ENCODE measurements at places on chromosomes 2 and 18.

GRCh38 chr2:143608063-143608423, 478.8 kb downstream of the ARHGAP15 start:
- no peak for DNase-seq

DNA sequence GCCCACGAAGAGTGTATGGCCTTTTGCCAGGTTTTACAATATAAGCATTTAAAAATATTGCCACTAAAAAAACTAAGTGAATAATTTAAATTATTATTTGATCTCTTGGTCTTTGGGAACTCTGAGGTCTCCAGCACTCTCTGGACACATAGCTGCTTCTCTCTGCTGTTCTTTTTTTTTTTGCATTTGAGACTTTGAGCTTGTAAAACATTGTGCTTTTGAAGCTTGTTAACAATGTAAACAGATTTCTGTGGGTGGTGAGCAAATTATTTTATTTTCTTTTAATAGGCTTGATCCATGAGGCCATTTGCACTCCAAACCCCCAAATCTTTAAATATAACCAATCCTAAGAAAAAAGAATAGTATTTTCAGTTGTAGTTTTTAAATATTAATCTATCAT, 42.0 kb downstream of the DCAF17 start:
- no peak for DNase-seq

- no peak for DNase-seq
Measured at GRCh38 chr2:119841550-119841949, 81.8 kb downstream of the PTPN4 start.

- DNase-seq = no peak
Measured at GRCh38 chr2:191863988-191864387, 17.1 kb upstream of the CAVIN2 start.

GRCh38 chr2:63751901-63752300, 89.8 kb upstream of the UGP2 start:
- DNase-seq = no peak

GRCh38 chr2:119431976-119432850, 559 bp downstream of the TMEM37 start:
- DNase-seq = peak; percentile 72

- no peak for DNase-seq
Measured at GRCh38 chr2:55555977-55556376, 36.5 kb downstream of the CFAP36 start.

GRCh38 chr18:6057604-6058003, 162.3 kb upstream of the TMEM200C start:
- no peak for DNase-seq

DNA sequence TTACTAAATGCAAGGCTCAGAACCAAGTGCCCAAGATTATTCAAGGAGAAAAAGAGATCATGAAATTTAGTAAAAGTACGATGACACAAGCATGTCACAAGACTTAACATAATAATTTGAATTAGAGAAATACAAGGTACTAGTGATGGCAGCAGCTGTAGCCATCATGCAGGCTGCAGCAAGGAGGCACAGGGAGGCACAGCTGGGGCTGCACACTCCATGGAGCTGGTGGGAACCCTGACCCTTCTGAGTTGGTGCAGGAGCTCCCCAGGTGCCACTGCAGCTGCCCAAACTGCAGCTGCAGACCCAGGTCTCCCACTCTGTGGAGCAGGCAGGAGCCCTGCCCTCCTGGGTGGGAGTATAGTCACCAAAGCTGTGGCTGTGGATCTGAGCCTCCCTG, 46.0 kb downstream of the COL3A1 start:
- DNase-seq = no peak

DNA sequence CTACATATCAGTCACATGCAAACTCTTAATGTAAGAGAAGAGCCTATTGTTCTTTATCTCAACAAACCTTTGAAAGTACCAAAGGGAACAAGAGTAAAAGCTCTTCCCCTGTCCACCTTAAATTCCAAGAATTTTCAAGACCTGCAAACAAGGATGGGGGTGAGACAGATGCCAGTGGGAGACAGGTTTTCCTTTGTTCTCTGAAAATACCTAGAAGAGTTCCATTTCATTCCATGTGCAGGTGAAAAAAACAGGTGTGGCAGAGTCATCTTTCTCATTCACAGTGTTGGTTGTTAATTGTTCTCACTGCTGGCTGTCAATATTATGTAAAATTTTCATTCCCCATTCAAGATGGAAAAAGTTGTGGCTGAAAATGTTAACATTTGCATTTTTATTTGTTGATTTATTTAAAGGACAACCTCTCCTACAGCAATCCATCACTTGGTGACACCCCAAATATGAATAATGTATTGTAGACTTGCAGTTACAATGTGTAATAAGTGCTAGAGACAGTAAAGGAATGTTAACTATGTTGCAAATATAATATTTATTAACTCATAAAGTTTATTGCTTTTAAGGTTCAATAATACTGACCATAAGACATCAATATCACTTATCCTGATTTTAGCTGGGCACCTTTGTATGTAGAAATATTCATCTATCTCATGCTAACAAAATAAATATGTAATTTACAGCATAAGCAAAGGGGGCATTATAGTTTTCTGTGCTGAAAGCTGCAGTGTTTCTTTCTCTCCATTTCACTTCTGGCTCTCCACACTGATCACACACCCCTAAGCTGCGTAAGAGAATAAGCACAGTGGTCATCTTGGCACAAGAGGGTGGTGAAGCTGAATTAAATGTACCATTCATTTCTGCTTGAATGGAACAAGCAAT, 347.0 kb downstream of the KIAA1328 start:
- DNase-seq = no peak

- no peak for DNase-seq
Measured at GRCh38 chr2:44273596-44273995, 1.7 kb upstream of the SLC3A1 start.

- DNase-seq = no peak
Measured at GRCh38 chr18:59096098-59096789, 43.4 kb upstream of the SEC11C start.

DNA sequence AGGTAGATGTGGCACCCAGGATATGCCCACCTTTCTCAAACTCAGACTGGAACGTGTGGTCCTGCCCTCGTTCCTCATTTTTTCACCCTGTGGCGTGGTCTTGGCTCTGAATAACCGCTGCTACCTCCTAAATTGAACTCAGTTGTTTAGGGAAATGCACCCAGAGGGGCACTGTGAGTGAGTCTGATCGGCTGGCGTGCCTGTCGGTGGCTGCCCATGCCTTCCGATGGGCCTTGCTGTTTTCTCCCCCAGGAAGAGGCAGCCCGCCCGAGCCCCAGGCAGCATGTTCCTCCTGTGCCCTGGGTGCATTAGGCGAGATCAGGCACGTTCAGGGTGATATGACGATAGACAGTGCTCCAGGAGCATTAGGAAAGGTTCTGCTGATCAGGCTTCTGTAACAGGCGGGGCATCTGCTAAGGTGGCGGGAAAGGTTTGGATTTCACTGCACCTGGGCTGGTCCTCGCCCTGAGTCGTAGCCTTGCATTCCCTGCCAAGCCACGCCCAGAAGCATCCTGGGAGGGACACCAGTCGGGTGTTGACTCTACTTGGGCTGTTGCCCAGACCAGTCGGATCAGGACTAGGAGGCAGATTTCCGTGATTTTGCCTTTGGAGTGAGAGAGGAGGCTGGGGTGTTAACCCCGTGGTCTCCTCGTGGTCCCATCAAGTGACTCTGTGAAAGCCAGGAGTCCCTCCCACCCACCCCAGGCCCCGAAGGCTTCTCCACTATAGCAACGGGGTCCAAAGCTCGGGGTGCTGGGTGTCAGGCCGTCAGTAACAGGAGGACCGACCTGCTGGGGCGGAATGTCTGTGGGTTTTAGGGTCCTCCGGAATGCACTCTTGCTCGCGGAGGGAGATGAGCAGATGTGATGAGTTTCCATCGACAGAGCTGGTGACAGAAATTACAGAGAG, 75.1 kb downstream of the SH3BP4 start:
- DNase-seq = no peak

- peak; percentile 40 for DNase-seq
Measured at GRCh38 chr18:51278045-51278649, 80.7 kb upstream of the MEX3C start.

DNA sequence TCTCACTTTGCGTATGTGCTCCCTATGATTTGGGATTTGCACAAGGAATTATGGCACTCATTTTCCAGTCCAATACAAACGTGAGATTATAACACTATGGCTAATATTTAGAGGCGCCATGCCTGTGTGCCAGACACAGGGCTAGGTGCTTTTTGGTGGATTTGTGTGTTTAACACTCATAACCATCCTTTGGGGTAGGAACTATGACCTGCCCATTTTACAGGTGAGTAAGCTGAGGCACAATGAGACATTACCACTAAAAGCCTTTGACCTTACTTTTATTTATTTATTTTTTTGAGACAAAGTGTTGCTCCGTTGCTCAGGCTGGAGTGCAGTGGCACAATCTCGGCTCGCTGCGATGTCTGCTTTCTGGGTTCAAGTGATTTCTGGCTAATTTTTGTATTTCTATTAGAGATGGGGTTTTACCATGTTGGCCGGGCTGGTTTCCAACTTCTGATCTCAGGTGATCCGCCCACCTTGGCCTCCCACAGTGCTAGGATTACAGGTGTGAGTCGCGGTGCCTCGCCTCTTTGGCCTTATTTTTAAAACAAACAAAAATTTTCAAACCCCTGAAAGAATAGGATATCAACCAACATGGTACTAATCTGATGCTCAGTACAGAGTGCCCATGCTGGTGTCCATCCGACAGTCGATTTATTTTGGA, 26.6 kb upstream of the GLI2 start:
- DNase-seq = no peak

DNA sequence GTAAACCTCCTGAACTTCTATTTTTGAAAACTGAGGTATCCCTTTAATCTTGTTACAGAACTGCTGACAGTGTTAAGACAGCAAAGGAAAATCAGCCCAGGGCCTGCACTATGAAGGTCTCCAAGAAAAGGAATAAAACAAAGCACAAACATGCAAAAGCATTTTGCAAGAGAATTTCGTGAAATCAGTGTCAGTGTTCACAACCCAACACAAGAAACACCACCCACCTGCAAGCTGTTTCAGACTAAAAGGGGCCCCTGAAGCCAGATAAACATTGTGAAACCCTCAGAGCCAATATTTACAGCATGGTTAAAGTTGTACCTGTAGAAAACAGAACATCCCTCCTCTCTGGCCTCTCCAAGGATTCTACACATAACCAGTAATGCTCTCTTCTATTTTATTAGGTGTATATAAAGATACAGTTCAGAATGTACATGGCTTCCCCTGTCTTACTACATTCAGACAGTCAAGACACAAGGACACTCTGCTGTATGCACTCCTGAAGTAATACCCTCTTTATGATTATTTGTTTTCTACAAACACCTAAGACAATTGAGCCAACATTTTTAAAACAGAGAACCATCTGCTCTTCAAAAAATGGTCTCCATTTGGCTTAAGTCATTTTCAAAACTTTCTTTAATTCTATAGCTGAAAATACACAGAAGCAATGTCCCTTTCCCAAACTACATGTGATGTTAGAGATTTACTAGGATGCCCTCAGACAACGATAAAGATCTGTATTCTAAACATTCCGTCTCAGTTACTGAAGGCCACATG, 149.5 kb upstream of the ZFP36L2 start:
- DNase-seq = no peak

DNA sequence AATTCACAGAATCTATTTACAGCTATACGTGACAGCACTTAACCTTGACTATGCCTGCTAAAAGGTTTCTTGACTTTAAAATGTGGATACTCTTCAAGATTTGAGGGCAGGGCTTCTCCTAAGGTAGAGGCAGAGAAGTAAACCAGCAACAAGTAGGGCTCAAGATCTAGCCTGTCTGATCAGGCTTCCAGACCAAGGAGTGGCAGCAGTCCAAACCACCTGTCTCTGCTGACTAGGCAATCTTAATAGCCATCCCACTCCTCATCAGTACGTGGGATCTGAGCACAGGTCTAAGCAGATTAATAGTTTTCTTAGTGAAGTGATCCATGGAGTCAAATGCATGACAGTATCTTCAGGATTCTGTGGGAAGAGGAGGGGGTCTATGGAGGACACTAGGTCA, 100.4 kb downstream of the GPD2 start:
- no peak for DNase-seq

GRCh38 chr18:1014509-1014908, 109.8 kb downstream of the ADCYAP1 start:
- DNase-seq = no peak

GRCh38 chr18:57716549-57716948, 86.6 kb downstream of the ATP8B1 start:
- DNase-seq = no peak

DNA sequence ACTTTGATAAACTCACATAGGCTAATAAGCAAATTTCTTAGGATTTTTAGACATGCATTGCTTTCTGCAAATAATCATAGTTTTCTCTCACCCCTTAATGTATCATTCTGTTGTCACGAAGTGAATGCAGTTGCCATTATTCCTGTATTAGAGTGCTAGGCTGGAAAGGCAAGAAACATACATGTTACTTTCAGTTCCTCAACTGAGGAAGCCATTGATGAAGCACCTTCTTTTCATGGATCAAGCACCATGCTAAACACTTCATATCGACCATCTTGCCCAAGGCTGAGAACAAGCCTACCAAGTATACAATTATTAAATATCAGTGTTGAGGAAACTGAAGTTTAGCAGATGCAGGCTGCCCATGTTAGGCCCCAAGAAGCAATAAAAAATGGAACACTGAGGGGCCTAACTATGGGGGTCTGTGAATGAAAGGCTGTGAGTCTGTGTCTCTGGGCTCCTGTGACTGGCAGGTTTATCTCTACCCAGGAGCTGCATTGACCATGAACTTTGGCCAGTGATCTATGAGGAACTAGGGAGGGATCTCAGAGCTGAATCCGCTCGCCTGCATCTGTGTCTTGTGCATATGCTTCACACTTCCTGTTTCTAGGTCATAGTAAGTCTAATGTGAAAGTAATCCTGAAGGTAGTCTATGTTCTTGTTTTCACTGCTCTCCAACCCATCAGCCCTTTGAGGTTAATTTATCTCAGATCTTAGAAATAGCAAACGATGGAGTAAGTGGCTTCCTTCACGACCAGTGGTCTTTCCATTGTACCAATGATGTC, 16.0 kb upstream of the TSPYL6 start:
- DNase-seq = peak; percentile 67

DNA sequence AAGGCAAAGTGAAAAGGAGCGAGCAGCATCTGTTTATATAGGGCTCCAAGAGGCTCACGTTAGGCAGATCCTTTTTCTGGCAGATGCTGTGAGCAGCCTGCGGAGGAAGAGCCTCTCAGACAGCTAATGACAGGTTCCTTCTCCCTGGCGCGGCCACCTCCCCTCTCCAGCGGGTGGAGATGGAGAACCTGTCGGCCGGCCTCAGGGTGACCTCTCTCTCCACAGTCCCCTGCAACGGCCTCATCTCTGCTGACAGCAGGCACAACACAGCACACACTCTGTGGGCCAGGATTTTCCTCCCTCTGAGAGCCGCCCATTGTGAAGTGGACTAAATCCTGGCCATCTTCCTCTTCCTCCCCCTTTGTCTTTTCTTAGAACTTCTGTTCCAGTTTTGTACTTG, 119.8 kb downstream of the PRKCE start:
- DNase-seq = peak; percentile 62

- DNase-seq = no peak
Measured at GRCh38 chr2:20423359-20423758, 23.5 kb upstream of the RHOB start.
